ENCODE measurements at places on chromosomes 11 and 22. TPM values are rescaled to one million over a fixed set of nuclear protein-coding genes. Genes with fewer than 3 reads are reported as not detected.
A peak's percentile ranks its signal among the peaks of the same experiment; 100 is the strongest.

GRCh38 chr22:21055880-21056319 is 10.2 kb downstream of the LRRC74B start:
- DNase-seq, result no peak

DNA sequence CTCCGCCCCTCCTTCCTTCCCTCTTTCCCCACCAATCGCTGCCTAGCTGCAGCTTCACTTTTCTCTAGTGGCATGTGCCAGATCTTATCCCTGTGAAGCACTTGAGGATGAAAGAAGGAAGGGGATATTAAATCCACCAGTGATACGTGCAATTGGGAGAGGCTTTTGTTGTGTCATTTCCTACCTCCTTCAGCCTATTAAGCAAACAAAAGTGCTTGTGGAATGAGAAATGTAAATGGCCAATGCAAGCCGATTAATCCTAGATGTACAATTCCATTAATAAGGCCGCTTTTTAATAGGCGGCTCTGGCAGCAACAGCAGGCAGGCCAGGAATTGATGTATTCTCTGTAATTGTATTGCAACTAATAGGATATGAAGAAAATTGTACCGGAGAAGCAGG is 23.3 kb downstream of the NTM start:
- DNase-seq, result no peak

GRCh38 chr11:36311926-36312595 is 16.0 kb downstream of the PRR5L start:
- no peak for DNase-seq

DNA sequence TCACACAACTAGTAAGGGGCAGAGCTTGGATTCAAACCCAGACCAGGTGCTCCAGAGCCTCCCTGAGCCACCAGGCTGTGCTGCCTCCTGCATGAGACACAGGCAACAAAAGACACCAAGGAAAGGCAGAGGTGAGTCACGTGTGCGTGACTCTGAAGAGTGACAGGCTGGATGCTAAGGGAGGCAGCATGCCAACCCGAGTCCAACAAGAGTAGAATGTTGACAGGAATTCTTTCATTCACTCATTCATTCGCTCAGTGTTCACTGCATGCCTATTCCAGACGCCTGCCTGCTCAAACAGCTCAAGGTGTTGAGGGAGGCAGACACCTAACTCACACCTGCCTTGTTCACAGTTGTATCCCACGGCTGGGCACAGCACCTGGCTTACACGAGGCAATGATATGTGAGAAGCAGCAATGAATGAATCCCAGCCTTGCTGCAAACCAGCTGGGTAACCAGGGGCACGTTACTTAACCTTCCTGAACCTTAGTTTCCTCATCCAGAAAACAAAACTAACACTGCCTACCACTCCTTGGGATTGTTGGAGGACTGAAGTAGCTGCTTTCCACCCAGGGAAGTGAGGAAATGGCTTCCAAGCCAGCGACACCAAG is 73.8 kb upstream of the ARFGAP3 start:
- peak; percentile 87 for DNase-seq

DNA sequence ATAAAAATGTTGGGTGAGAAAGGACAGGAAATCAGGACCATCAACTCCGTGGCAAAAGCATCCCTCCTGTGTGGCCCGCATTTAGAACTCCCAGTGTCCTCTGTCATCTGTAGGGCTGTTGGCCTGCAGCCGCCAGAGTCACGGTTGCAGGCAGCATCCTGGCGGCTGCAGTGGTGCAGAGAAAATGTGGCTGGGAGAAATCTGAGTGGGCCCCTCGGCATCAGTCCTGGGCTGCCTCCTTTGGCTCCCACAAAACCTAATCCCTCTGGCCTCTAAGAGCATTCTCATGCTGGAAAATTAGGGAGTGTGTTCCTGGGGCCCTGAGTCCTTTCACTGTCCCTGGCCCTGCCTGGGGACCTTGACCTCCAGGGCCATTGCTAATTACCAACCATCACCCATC is 121.9 kb downstream of the WT1 start:
- DNase-seq, result no peak

- DNase-seq, result no peak
Measured at GRCh38 chr11:44235765-44236201, 74.2 kb downstream of the ALX4 start.

- DNase-seq, result no peak
Measured at GRCh38 chr11:117969160-117969991, 16.8 kb upstream of the IL10RA start.

GRCh38 chr11:69298267-69299022 is 4.5 kb downstream of the MYEOV start:
- DNase-seq, result no peak

DNA sequence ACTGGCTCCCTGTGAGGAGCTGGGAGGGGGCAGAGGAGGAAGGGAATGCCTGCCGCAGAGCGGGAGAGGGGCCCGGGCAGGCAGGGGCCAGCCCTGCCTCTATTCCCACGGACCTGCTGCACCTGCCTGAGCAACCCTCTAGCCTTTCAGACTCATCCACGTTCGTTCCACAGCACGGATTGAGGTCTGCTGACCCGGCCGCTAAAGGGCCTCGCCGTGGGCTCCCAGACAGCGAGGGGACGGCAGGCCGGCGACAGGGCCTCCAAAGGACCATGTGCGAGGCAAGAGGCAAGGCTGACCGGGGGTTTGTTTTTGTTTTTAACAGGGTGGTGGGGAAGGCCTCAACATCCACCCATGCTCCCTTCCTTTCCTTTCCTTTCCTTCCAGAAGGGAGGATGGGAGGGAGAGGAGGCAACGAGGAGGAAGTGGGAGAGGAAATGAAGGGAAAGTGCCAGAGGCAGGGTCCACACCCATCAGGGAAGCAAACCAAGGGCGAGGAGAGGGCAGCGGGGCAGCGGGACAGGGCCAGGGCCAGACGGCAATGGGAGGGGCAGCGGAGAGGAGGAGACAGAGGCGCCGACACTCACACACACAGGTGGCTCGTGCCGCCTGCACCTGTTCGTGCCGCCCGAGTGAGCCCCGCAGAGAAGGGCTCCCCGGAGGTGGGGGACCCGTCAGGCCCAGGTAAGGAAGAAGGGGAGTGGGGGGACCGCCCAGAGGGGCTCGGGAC is 7.5 kb downstream of the LRFN4 start:
- no peak for DNase-seq

DNA sequence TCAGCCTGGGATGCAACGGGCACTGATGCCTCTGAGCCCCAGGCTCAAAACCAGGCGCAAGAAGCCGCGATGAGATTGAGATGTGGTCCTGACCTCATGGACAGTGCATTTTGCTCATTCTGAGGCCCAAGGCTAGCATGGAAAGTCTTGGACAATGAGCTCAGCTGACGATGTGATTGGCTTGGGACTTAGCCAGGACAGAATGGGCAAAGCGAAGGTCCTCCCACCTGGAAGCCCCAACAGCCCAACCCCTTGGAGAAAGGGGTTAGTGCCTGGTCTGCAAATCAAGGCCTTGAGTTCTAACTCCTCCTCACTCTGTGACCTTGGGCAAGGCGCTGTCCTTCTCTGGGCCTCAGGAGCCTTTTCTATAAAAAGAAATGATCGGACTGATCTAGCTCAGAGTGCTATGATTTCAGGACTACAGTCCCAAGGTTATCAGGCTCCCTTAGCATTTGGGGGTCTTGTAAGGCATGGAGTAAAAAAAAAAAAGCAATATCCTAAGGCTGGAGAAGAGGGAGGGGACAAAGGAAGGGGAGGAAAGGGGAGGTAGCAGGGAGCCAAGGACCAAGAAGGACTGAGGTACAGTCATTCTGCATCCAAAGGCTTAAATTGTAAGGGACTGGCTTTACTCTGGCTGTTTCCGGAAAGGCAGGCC is 2.7 kb downstream of the SLC43A3 start:
- DNase-seq, result no peak

DNA sequence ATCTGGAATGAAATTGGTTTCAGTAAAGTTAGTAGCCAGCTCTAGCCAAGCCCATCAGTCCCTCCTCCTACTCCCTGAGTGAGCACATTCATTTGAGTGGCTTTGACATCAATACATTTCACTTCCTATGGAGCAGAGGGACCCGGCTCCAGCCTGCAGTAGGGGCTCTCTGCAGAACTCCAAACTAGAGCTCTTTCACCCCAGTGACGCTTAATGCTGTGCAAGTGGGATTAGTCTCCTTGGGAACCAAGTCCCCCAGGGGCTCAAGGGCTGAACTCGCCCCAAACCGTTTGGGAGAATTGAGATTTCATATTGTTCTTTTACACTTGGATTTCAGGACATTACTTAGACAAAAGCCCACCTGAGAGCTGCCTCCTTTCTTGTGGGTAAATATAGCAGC is 4.4 kb upstream of the FAM181B start:
- no peak for DNase-seq

DNA sequence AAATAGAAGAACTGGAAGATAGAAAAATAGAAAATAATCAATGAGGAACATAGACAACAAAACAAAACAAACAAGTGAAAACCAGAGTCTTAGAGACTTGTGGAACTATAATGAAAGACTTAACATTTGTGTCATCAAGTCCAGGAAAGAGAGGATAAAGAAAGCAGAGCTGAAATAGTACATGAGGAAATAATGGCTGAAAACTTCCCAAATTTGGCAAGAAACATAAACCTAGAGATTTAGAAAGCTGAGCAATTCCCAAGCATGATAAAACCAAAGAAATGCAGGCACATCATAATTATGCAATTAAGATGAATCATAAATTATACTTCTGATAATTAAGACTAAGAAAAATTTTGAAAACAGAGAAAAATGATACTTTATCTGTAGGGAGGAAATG is 614.5 kb downstream of the ETS1 start:
- no peak for DNase-seq

- no peak for DNase-seq
Measured at GRCh38 chr11:1747753-1748635, 2.4 kb downstream of the IFITM10 start.

DNA sequence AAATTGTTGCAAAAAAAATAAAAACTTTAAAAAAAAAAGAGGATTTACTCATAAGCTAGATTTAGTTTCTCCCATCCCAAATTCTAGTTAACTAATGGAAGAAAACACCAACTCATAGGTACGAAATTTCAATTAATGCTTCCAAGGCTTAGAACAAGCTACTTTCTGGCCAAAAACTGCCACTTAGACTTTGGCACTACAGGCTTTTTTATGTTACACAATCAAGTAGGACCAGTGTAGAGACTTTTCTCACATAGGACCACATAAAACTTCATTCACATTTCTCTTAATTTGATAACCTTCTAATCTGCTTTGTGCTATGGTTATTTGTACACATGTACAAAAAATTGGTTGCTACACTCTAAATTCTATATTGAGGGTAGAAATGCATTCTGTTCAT is 3.1 kb downstream of the ST13 start:
- no peak for DNase-seq

GRCh38 chr11:68275721-68276507 is 4.1 kb upstream of the C11orf24 start:
- DNase-seq, result peak; percentile 84

DNA sequence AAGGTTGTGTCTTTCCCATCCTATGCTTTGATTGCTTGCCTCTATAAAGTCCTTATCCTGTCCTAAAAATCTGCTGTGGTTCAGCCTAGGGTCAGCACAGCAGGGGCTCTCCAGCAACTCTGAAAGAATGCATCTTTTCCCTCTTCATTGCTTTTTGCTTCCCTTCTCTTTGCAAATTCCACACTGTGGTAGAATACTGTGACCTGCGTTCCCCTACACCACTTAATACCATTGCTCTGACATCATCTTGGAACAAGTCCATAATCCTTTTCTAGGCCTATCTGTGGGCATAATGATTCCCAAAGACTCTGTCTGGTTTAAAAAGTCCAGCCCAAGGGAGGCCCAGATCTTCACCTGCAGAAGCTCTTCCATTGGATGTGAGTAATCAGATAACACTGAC is 177.7 kb downstream of the NAV2 start:
- peak; percentile 10 for DNase-seq

DNA sequence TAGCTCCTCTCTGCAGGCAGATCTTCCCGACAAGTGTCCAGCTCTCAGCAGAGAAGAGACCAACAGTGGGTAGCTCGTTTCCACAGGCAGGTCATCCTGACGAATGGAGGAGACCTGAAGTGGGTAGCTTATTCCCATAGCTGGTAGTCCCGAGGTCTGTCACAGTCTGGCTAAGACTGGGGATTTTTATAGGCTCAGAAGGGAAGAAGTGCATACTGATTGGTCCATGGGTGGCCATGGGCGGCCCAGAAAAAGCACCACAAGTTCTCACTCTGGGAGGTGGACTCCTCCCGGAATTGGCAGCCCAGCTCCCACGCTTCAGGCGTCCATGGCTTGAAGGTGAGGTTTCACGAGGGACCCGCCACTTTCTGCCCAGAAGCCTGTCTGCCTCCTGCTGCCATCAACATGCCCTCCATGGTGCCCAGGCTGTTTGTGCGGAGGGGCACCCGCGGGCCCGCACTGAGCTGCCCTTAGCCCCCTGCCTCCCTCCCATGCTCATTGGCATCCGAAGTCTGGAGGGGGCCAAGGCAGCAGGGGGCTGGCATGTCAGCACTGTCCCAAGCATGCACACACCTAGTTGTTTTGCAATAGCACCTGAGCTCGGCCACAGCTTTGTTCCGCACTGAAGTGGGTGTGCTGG is 9.9 kb upstream of the MAP6 start:
- DNase-seq, result no peak

GRCh38 chr11:32115446-32115845 is 24.6 kb downstream of the RCN1 start:
- no peak for DNase-seq

DNA sequence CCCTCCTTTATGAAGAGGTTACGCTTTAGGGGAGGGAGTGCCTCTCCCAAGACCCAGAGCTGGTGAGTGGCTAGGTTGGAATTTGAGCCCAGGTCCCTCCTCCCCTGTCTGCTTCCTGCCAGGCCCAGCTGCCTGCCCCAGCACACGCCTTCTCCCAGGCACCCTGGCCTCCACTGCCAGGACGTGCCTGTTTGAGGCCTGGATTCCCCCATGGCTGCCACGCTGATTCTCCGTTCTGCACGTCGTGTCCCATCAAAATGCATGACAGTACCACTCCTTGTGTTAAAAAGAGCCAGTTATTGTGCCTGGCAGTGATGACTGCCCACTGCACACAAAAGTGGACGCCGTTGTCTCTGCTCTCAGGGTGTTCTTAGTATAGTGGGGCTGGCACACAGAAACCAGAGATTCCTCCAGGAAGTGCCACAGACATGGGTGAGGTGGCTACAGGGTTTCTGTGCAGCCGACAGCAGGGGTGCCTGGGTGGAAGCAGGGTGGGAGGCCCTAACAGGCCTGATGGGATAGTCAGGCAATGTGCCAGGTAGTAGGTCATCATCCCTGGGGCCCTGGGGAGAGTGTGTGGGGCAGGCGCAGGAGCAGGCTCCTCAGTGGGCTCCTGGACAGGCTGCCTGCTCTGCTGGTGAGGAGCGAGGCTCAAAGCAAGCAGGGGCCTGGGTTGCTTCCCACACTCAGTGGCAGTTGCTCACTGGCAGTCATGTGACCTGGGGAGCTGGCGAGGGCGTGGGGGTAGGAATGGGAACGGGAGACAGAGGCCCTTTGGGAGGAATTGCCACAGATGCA is 24.2 kb downstream of the MED15 start:
- DNase-seq, result peak; percentile 97

- no peak for DNase-seq
Measured at GRCh38 chr11:21912285-21912684, 280.6 kb upstream of the ANO5 start.

The SCUBE1 gene
- not detected for polyA plus RNA-seq

The SEC14L2 gene
- polyA plus RNA-seq, result 35.2 TPM

The TRIM49 gene
- not detected for polyA plus RNA-seq

The PLAAT3 gene
- polyA plus RNA-seq, result 0.74 TPM

The DEFB131B gene
- polyA plus RNA-seq, result not detected

The OR6T1 gene
- polyA plus RNA-seq, result not detected

The DDTL gene
- polyA plus RNA-seq, result 0.56 TPM

The MLC1 gene
- not detected for polyA plus RNA-seq

Data from foreskin keratinocyte (primary cell).